ENCODE measurements at places on chromosomes 13 and 19.

DNA sequence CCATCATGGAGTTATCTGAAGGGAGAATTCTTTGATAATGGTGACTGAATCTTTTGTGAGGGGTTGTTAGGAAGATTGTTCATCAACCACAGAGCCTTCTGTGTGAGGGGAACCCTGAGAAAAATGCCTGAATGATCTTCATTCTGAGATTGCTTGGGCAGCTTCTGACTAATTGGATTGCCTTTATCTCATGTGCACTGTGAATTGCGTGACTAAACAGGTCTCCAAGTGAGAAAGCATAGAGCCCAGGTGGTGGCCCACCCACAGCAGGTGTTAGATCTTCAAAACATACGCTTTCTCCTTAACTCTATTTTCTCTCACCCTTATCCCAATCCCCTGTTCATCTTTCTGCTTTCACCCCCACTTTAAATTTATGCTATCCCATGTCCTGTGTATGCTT, 58.3 kb downstream of the DOCK9 start:
- no peak for DNase-seq

DNA sequence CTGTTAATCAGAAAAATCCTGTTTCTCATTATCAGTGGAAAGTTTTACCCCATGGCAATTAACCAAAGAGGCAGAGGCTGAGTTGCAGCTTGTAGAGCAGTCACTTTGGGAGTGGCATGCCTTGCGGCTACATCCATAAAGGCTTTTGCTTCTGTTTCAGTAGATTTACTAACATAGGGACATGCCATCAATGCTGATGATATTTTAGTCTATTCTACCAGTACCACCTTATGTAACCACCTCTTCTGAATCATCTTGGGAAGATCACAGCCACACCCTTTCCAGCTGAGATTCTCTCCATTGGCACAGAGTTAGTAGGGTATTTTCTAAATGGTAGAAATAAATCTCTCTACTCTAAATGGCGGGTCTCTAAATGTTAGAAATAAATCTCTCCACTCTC, 37.5 kb downstream of the POSTN start:
- no peak for DNase-seq

GRCh38 chr13:46622630-46623256, 69.8 kb downstream of the LRCH1 start:
- peak; percentile 60 for DNase-seq

GRCh38 chr19:12864143-12864542, 17.1 kb downstream of the DNASE2 start:
- DNase-seq = no peak

DNA sequence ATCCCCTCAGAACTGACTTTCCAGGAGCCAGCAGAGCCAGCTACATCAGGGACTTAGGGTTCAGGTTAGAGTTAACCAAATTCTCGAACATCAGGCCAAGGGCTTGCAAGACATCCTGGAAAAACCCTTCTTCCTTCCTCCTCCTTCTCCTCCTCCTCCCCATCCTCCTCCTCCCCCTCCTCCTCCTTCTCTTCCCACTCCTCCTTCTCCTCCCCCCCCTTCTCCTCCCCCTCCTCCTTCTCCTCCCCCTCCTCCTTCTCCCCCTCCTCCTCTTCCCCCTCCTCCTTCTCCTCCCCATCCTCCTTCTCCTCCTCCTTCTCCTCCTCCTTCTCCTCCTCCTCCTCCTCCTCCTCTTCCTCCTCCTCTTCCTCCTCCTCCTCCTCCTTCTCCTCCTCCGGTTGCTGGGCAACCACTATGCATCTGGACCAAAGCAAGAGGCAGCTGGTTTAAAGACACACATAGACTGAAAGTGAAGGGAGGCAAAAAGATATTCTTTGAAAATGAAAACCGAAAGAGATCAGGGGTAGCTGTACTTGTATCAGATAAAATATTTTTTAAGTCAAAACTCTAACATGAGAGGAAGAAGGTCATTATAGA, 5.9 kb upstream of the CCL25 start:
- no peak for DNase-seq

DNA sequence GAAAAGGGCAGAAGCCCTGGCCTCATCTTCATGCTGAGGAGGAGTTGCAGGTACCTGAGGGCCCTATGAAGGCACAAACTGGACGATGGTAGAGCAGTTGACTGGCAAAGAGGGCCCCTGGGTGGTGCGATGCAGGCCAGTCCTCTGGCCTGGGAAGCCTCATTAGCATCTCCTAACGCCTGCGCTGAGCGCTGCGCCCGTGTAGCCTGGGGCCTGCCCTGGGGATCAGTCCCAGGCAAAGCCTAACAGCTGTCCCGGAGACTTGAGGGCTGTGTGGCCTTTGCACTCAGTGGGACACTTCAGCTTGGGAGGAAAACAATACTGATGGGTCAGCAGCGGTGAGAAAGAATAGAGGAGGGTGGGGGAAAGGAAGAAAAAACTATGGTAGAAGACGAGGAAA, 187.7 kb downstream of the RAP2A start:
- DNase-seq = no peak

Data from NCI-H1105 (cell line).